ENCODE measurements at places on chromosomes 3 and 15.

GRCh38 chr3:12999147-13000140 is 73.8 kb downstream of the IQSEC1 start:
- no peak for DNase-seq

- no peak for DNase-seq
These were observed 133.3 kb downstream of the RPLP1 start for GRCh38 chr15:69585937-69586336.

- no peak for DNase-seq
These were observed 19.6 kb downstream of the LRRC57 start for GRCh38 chr15:42528970-42529369.

DNA sequence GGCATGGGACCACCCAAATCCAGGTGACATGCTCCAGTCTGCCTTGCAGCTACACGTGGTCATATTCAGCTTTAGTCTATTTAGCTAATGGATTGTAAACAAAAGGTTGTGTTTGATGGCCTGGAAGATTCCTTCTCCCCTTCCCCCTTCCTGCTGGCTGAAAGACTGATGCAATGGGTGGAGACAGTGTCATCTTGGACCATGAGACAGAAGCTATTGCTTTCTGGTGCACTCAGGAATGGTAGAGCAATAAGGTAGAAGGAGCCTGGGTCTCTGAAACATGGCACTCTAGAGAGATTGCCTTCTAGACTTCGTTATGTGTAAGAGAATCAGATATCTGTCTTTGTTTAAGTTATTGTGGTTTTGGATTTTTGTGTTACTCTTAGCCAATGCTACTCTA is 25.7 kb upstream of the PTX3 start:
- DNase-seq, result no peak

- DNase-seq, result no peak
These were observed 20.2 kb upstream of the SKIC8 start for GRCh38 chr15:78319588-78319987.

DNA sequence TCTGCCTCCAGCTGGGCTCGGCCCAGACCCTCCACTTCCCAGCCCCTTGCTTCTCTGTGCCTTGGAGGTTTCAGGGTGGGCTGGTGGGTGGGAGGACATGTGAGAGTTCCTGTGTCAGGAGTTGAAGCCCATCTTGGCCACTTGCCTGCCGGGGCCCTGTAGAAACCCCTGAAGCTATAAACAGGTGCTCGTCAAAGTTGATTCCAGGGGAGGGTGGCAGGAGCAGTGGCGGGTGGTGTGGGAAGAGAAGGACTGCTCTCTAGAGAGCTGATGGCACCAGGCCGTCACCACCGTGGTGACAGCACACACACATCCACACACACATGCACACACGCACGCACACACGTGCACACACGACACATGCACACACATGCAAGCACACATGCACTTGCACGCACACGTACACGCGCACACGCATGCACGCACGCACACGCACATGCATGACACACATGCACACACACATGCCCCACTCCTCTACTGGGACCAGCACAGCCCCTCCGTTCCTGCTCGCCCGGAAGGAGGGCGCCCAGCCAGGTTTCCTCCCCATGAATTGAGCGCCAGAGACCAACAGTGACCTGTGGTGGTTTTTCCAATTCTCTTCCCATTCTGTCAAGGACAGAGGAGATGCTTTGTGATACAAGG is 56.3 kb upstream of the CGNL1 start:
- DNase-seq, result no peak

- DNase-seq, result peak; percentile 56
These were observed 85.1 kb upstream of the PIAS1 start for GRCh38 chr15:67968966-67969365.

DNA sequence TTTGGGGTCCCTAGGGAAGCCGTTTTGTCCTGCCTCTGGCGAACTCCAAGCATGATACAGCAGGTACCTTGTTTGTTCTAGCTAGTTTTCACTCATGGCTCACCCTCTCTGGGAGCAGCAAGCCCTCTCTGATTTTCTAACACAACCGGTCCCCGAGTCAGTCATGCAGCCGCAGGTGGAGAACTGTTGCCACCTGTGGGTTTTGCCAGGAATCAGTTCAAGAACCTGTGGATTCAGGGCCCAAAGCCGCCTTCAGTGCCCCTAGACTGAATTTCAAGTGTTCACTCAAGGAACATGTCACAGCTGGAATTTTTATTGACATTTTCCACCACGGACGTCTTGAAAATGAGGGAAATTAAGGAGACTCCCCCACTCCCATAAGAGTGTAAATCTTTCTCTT is 13.3 kb upstream of the LRRK1 start:
- no peak for DNase-seq

DNA sequence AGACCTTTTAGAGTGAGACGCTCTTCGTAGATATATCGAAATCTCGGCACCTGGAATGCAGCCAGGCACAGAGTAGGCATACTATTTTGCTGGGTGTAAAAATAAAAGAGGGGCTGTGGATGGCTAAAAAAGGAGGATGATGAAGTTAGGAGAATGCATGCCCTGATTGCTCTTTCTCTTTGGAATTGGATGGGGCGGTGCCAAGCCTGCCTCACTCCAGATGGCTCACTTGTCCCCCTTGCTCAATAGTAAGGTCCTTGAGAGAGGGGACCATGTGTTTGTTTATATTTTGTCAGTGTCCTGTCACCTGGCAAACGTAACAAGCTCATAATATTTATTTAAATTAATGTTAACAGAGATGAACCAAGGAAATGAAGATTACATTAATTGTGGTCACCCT is 33.0 kb downstream of the SNRK start:
- no peak for DNase-seq

- DNase-seq, result no peak
These were observed 12.2 kb downstream of the TMEM43 start for GRCh38 chr3:14137004-14137403.

GRCh38 chr3:64331605-64332004 is 106.3 kb upstream of the PRICKLE2 start:
- DNase-seq, result no peak

GRCh38 chr3:139969386-139969785 is 34.4 kb downstream of the CLSTN2 start:
- no peak for DNase-seq

- DNase-seq, result no peak
These were observed 17.6 kb downstream of the RSRC1 start for GRCh38 chr3:158127250-158128219.

GRCh38 chr15:77759896-77760592 is 127.3 kb upstream of the LINGO1 start:
- DNase-seq, result no peak

DNA sequence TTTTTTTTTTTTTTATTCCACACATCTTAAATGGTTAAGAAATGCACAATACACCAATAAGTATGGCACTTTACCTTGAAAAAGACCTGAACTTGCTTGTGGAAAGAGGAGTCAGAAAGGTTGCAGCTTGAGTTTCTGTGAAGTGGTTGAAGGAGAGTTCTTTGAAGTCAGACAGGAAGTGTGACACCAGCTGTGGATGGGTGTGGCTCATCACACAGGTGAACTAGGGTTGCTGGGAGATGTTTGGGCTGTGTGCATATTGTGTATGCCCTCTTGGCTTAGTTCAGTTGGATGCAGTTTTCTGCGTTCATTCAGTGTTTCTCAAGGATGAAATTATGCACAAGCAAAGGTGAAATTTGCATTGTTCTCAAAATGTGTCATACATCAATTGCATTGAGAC is 6.3 kb downstream of the AEN start:
- DNase-seq, result no peak

DNA sequence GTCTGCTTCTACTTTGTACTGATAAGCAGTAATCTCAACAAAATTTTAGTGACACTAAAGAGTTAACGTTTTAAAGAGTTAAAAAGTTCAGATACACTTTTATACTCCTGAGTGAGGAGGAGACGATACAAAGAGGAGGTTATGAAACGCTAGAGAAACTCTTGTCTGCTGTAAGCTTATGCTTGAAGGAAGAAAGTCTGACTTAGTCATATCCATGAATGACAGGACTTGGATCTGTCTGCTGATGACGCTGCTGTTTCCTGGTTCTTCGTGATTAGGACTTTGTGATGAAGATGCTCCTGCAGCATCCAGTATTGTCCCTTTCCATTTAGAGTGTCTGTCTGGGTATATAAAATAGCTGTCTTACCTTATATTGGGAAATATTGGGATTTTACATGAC is 15.8 kb downstream of the TCF12 start:
- DNase-seq, result no peak

- DNase-seq, result no peak
These were observed 4.1 kb downstream of the FBN1 start for GRCh38 chr15:48641416-48641815.

DNA sequence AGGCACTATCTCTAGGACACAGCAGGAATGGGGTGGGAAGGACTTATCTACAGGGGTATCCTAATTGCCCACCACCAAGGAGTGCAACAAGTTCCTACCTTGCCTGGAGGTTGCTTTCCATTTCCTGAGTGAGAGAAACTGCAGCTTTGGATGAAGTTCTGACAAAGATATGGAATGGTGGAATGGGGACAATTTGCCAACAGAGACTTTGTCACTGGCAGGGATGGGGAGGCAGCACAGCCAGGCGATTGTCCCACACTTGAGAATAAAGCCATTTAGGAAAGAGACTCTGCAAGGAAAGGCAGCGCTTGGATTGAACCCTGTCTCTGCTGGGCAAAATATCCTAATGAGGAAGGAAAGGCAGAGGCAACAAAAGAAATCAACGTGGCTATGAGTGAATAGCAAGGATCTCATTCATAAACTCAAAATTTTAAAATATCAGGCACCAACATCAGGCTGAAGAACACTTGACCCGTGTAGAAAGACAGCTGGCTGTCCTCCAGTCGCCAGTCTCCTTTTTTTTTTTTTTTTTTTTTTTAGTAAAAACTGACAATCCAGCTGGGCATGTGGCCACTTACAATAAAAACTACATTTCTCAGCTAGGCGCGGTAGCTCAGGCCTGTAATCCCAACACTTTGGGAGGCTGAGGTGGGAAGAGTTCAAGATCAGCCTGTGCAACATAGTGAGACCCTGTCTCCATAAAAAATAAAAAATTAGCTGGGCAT is 31.6 kb upstream of the PDE8A start:
- DNase-seq, result no peak

DNA sequence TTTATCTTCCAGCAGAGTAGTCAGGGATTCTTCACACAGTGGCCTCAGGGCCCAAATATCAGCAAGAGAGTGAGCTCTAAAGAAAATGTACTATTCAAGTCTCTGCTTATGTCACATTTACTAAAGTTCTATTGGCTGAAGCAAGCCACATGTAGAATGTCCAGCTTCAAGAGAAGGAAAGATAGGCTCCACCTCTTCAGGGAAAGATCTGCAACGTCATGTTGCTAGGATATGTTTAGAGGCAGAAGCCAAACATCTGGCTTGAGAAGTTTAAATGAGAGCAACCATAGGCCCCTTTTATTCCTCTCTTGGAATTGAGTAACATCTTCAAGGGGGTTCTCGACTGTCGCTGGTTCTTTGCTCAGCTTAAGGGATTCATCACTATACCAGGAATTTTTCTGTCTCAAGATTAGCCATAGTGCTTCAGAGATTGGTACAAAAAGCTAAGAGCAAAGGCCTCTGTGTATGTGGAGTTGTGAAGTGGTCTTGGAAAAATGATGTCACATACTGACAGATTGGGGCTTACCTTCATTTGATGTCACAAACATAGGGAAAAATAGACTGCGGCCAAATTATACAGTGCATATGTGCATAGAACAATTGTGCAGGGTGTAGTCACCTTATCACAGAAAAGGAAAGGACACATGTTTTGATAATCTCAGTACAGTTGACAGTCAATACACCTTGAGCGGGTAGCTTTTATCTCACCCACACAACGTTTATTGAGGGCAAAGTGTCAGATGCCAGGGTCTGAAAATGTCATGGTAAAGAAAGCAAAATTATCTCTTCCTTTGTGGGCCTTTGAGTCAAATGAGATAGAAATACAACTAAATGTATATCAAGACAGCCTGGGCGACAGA is 11.3 kb upstream of the THRB start:
- DNase-seq, result no peak

DNA sequence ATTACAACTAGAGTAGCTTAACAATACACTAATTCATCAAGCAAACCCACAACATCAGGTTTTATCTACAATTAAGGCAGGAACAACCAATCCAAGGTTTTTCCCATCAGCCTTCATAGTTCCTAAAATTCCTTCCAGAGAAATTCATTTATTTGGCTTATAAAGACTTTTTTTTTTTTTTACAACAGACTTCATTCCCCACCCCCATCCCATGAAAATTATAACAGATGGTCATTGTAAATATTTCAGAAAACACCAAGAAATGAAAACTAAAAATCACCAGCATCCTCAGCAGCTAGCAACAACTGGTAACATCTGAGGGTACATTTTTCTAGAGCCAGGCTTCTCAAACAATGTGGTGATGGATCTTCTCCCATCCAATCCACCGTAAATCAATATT is 11.0 kb downstream of the SH3BP5 start:
- no peak for DNase-seq

DNA sequence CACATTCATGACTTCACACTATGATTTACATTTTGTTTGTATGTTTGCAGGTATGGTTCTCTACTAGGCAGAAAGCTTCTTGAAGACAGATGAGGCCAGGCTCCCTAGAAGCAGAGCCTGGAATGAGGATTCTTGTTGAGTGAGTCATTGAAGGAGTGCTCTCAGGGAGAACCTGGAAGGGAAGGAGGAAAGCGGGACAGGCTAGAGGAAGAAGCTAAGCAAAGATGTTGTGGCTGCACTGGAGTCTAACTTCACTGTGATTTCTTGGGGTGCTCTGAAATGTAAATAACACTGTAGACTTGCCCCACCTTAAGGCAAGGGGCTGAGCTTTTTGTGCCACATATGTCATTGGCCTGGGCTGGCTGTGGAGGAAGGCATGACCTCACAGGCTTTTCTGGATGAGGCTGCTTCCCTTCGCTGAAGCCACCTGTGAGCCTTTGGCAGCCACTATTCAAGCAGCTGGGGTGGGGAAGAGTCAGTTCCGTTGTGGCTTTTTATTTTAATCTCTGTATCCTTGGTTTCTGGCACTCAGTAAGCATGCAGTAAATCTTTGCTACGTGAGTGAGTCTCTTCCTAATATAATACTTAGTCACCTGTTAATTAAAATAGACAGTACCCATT is 307.3 kb downstream of the SV2B start:
- DNase-seq, result peak; percentile 80
